Activated T-helper 9 cell treated with anti-CD3 and anti-CD28 coated beads, Interleukin-2, amount 50 U/mL, for 16 hours (primary cell): ENCODE measurements at places on chromosomes 4 and X.

- DNase-seq: no peak
Measured at GRCh38 chr4:21722157-21722839, 226.3 kb downstream of the KCNIP4 start.

GRCh38 chr4:78689261-78689660 lies 86.9 kb upstream of the BMP2K start:
- no peak for DNase-seq

- DNase-seq: no peak
Measured at GRCh38 chr4:166518776-166519175, 645.7 kb downstream of the TLL1 start.

- DNase-seq: no peak
Measured at GRCh38 chr4:47466056-47466785, 2.7 kb upstream of the COMMD8 start.

GRCh38 chrX:123749643-123750042 lies 16.8 kb upstream of the THOC2 start:
- DNase-seq: no peak

DNA sequence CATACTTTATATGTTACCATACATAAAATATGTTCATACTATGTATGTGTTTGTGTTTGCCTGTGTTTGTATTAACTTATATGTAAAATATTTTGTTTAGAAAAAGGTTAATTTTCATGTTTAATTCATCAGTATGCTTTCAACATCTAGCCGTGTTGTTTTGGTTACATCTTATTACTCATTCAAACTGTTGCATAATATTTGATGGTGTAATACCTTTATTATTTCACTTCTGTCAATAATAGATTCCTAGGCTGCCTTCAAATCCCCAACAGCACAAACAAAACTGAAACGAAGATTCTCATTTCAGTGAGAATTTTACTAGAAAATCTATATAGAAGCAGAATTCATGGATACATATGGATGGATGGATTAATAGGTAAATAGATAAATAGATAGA lies 462.3 kb upstream of the ADGRL3 start:
- DNase-seq: no peak

DNA sequence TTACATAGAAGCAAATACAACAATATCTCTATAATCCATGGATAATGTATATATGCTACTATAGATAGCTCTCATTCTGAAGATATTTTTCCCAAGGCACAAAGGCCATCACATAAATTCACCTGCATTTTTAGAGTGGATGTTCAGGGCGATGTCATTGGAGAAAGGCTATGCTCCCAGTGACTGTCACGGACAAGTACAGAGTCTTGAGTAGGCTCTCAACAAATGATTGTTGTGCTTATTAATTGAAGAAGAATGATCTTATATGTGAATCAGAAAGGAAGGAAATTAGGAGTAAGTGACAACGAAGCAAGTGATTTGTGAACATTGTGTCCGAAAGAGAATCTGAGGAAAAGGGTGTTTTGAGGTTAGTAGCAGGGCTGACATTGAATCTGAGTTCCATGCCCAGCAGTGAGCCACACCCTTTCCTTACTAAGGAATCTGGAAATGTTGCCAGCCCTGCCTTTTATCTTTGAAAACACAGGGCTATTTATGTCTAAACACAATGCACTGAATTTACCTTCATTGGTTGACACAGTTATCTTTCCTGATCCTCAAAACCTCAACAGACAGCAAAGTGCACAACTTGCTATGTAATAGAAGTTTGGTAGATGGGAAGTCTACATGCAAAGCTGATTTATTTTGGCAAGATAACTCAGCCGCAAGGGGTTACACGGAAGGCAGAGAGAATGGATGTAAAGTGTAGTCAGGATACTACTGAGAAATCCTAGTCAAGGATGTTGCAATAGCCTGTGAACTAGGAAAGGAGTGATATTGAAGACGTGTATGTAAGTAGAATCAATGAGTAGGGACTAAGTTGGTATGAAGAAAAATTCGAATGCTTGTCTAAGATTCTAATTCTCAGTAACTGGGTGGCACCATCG lies 50.4 kb downstream of the SORBS2 start:
- DNase-seq: no peak

DNA sequence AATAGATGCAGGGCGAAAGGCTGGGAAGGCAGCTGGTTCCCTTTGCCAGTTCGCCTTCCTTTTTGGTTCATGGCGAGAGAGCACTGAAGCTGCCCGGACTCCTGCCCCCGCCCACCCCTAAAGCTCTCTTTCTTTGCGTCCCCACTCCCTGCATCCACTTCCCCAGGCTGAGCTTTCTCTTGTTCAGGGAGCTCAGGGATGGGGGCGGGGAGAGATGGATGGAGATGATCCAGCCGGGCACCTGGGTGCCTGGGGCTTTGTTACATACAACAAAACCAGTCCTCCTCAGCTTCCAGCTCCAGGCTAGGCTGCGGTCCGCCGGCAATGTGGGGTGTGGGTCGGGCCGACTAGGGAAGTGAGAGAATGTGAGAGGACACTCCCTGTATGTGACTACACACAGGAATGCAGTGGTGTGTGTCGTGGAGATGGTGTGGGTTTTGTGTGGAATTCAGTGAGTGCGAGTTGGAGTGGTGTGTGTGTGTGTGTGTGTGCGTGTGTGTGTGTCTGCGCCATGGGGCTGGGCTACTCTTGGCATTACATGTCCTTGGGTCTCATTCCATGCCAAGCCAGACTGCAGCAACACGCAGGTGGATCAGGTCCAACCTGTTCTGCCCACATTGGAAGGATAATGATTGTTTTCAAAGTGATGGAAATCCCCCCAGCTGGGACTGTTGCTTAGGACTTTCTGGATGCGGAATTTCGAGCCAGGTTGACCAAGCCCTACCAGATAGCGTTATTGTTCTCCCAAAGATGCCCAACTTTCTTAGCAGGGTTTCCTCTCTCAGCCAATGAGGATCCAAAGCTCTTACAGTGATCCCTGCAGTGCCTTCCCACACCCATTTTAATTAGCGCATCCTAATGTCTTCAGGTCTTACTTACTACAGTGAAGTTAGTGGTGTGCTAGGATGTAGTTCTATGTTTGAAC lies 149.4 kb upstream of the CHRDL1 start:
- no peak for DNase-seq

DNA sequence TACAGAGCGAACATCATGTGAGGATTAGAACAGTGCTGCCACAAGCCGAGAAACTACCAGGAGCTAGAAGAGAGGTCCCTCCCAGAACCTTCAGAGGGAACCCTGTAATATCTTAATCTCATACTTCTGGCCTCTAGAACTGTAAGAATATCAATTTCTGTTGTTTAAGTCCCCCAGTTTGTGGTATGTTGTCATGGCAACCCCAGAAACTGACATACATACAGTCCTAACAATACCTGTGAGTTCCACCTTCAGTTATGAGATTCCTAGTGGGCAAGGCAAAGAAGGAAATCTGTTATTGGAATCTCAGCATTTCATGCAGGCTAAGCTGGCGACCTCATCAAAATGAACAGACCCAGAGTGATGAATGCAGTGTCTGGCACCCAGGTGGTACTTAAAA lies 42.5 kb downstream of the ZBTB49 start:
- DNase-seq: no peak

DNA sequence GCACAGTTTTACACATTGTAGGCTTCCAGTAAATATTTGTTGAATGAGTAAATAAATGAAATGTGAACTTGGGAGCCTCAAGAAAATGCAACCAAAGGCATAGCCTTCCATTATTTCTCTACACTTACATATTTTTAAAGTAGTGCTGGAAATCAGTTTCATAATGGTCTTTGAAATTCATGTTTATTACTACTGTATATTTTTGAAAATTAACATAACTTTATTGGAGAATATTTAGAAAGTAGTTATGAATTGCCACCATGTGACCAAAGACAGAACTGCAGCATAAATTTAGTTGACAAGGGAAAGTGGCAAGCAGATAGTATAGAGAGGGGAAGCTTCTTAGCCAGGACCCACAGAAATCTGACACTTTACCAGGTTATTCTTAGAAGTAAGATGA lies 6.4 kb downstream of the TCEAL8 start:
- no peak for DNase-seq

- no peak for DNase-seq
Measured at GRCh38 chr4:158786955-158787354, 18.1 kb downstream of the FNIP2 start.

GRCh38 chr4:69896530-69897116 lies 34.2 kb upstream of the CSN1S1 start:
- no peak for DNase-seq

- DNase-seq: no peak
Measured at GRCh38 chrX:71396576-71396975, 30.4 kb downstream of the TAF1 start.

DNA sequence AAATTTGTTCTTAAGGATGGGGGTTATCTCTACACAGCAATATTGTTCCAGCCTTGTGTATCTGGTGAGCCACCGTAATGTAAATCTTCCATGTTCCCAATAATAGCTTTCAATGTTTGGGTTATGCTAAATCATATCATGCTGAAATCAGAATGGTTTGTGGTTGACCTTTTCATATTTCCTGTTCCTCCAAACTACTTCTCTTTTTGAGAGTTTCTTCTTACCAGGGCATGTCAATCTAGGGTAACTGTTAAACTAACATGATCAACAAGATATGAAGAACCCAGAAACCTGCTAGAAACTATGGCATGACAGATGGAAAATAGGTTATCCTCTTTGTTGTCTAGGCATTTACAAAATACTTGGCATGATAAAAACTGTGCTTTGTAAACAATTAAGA lies 22.0 kb downstream of the TNMD start:
- DNase-seq: no peak

- DNase-seq: no peak
Measured at GRCh38 chr4:95048296-95048695, 290.5 kb downstream of the BMPR1B start.

GRCh38 chr4:7593646-7594412 lies 159.1 kb upstream of the PSAPL1 start:
- no peak for DNase-seq

GRCh38 chr4:79979785-79980437 lies 93.1 kb downstream of the ANTXR2 start:
- DNase-seq: no peak
